A375 (cell line): ENCODE measurements at places on chromosomes 4 and X. TPM values are rescaled to one million over a fixed set of nuclear protein-coding genes. Genes with fewer than 3 reads are reported as not detected.

The EREG gene
- total RNA-seq: 0.04 and 0.13 TPM in 2 replicates

The VGLL1 gene
- total RNA-seq: not detected in 2 replicates

The PCDH7 gene
- total RNA-seq: 2.0 and 3.5 TPM in 2 replicates

The NSG1 gene
- 0.32 and 0.34 TPM in 2 replicates for total RNA-seq

The TEX13D gene
- total RNA-seq: 0.11 and 0.26 TPM in 2 replicates

The TBL1X gene
- total RNA-seq: 45.7 and 64.0 TPM in 2 replicates

The CYLC1 gene
- total RNA-seq: not detected in 2 replicates

The MSANTD1 gene
- total RNA-seq: 0.45 and 0.80 TPM in 2 replicates

The MAGEA10 gene
- total RNA-seq: 10.1 and 12.9 TPM in 2 replicates

The TCP11X2 gene
- not detected in 2 replicates for total RNA-seq

The LPAR4 gene
- 0.27 and 0.41 TPM in 2 replicates for total RNA-seq

The HPGD gene
- total RNA-seq: not detected in 2 replicates

The TBC1D8B gene
- 0.19 and 0.56 TPM in 2 replicates for total RNA-seq

The DOK7 gene
- 0.38 and 1.2 TPM in 2 replicates for total RNA-seq

The SOX3 gene
- not detected in 2 replicates for total RNA-seq

The SULT1E1 gene
- total RNA-seq: not detected in 2 replicates

The FAM149A gene
- total RNA-seq: 0.57 and 2.6 TPM in 2 replicates

The IGFBP7 gene
- total RNA-seq: 136 and 168 TPM in 2 replicates

The SH3D19 gene
- total RNA-seq: 10.1 and 11.5 TPM in 2 replicates

The SLC2A9 gene
- total RNA-seq: 0.26 TPM in 1 of 2 replicates, not detected in the other

The FAT1 gene
- 116 and 134 TPM in 2 replicates for total RNA-seq

The FRMD7 gene
- total RNA-seq: 0.11 TPM in 1 of 2 replicates, not detected in the other

The MYOZ2 gene
- 0.24 TPM in 1 of 2 replicates, not detected in the other for total RNA-seq

The FGFBP1 gene
- total RNA-seq: 4.7 and 4.8 TPM in 2 replicates

The FATE1 gene
- total RNA-seq: not detected in 2 replicates

The SCRG1 gene
- total RNA-seq: 0.27 and 0.30 TPM in 2 replicates

The HMGN5 gene
- total RNA-seq: 0.32 and 1.4 TPM in 2 replicates

The PPEF2 gene
- not detected in 2 replicates for total RNA-seq

The VBP1 gene
- 59.0 and 61.8 TPM in 2 replicates for total RNA-seq

The SLC9B1 gene
- total RNA-seq: 1.5 TPM in 1 of 2 replicates, not detected in the other

The C1GALT1C1 gene
- 23.1 and 24.3 TPM in 2 replicates for total RNA-seq

The ASB12 gene
- total RNA-seq: not detected in 2 replicates
